ENCODE measurements at places on chromosomes 12 and 14. TPM values are rescaled to one million over a fixed set of nuclear protein-coding genes. Genes with fewer than 3 reads are reported as not detected.
A peak's percentile ranks its signal among the peaks of the same experiment; 100 is the strongest.

Gene KIF5A
- not detected for total RNA-seq

GRCh38 chr12:115312901-115313300, 628.9 kb upstream of the TBX3 start:
- no peak for DNase-seq
- no peaks in the 10 kb centered on the region for H3K27me3 ChIP-seq
- no peaks in the 10 kb centered on the region for H3K4me1 ChIP-seq

DNA sequence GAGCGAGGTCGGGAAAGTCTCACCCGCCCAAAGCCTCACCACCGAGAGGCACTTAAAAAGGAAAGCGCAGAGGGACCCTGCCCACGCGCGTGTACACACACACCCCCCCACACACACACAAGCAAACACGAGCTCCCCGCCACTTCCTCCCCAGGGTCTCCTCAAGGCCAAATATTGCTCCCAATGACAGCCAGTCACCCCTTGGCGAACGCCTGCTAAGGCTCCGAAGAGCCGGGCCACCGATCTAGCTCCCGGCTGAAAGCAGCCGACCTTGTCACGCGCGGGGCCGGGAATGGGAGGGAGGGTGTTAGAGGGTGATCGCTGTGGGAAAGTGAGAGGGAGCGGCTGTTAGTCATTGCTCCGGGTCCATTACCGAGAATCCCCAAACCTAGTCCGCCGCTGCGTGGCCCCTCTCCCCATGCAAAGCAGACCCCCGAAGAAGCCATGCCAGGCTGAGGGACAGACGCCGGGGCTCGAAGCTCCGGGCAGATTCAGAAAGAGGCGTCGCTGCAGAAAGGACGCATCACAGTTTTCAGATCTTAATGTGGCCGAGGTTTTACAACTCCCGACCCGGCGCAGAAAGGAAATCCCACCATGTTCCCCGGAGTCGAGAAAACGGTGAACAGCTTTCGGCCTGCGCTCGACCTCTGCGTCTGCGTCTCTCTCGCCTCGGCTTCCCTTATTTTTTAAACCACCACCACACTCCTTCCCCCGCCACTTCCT, 2.6 kb downstream of the BMP4 start:
- H3K27ac ChIP-seq, result peak overlapping the region; percentile 86
- peaks cover 34% of the 10 kb centered on the region for H3K36me3 ChIP-seq
- peaks cover 25% of the 10 kb centered on the region for H3K27me3 ChIP-seq
- peak; percentile 40 for DNase-seq
- peaks cover 7% of the 10 kb centered on the region for H3K4me1 ChIP-seq

Gene GIT2
- total RNA-seq, result 42.8 TPM

- no peak for DNase-seq
- no peak overlapping the region for H3K4me3 ChIP-seq
- peaks cover 53% of the 10 kb centered on the region for H3K36me3 ChIP-seq
Observed at GRCh38 chr14:34826661-34827060, 48.5 kb downstream of the BAZ1A start.

GRCh38 chr12:107801150-107801549, 26.6 kb downstream of the ASCL4 start:
- DNase-seq, result no peak
- H3K4me3 ChIP-seq, result no peak overlapping the region
- no peak overlapping the region for H3K27ac ChIP-seq
- H3K36me3 ChIP-seq, result no peaks in the 10 kb centered on the region
- H3K27me3 ChIP-seq, result peaks cover 22% of the 10 kb centered on the region

Gene LRR1
- 38.4 TPM for total RNA-seq

GRCh38 chr12:51382173-51382572, 9.0 kb downstream of the GALNT6 start:
- H3K36me3 ChIP-seq, result no peaks in the 10 kb centered on the region
- DNase-seq, result no peak
- H3K4me3 ChIP-seq, result no peak overlapping the region
- no peak overlapping the region for H3K27ac ChIP-seq

DNA sequence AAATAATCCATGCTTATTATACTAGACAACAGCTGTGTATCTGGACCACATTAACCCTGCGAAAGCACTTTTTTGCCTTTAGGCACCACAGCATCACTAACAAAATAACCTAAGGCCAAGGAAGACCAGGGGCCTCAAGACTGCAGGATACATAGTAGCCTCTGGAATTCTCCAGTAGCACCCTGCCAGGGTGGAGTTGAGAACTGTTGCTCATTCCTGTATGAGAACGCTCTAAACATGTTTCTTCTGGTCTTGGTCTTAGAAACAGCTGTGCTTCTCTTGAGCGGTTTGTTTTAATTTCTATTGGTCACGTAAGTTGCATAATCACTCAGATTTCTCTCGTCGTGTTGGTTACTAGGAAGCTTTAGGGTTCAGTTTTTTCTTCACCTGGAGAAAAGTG, 7.9 kb downstream of the B4GALNT3 start:
- H3K27ac ChIP-seq, result peak overlapping the region; percentile 88
- no peak overlapping the region for H3K4me3 ChIP-seq
- no peaks in the 10 kb centered on the region for H3K27me3 ChIP-seq

- no peak overlapping the region for H3K27ac ChIP-seq
- H3K4me3 ChIP-seq, result no peak overlapping the region
- no peak for DNase-seq
- H3K36me3 ChIP-seq, result no peaks in the 10 kb centered on the region
Observed at GRCh38 chr12:109695961-109696461, 17.6 kb upstream of the FAM222A start.

Gene CLEC14A
- 38.1 TPM for total RNA-seq

GRCh38 chr14:49989966-49990365, 97.1 kb downstream of the ARF6 start:
- H3K4me1 ChIP-seq, result no peaks in the 10 kb centered on the region
- no peak overlapping the region for H3K27ac ChIP-seq
- H3K36me3 ChIP-seq, result no peaks in the 10 kb centered on the region
- no peaks in the 10 kb centered on the region for H3K27me3 ChIP-seq
- no peak for DNase-seq

- H3K4me3 ChIP-seq, result no peak overlapping the region
- peaks cover 56% of the 10 kb centered on the region for H3K36me3 ChIP-seq
- H3K4me1 ChIP-seq, result no peaks in the 10 kb centered on the region
- DNase-seq, result no peak
- no peaks in the 10 kb centered on the region for H3K27me3 ChIP-seq
Observed at GRCh38 chr12:4353785-4354208, 25.7 kb downstream of the FGF23 start.

Gene TSPAN19
- total RNA-seq, result 0.42 TPM

DNA sequence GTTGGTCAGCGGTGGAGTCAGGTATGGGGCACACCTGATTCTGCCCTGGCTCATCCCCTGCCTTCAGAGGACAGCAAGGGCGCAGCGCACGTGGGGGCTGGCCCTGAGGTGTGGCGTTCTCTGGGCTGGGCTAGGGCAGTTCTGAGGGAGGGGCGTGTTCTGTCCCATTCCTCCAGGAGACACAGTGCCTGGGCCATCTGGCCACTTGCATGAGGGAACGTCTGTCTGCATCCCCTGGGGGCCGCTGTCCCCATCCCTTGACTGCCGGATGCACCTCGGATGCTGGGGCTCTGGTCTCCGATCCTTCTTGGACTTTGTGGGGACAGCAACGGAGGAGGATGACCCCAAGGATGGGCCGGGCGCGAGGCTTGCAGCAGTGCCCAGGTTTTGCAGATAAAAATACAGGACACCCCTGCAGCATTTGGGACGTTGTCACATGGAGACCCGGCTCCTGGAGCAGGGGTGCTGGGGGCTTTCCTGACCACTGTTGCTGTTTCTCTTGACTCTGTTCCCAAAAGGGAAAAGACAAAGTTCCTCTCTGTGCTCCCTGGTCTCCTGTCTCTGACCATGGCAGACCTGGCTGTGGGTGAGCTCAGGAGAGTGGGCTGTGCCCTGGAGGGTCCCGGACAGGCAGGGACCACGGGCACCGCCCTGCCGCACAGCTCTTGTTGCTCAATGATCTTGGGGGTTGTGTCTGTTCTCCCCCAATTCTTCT, 6.9 kb downstream of the MTA1 start:
- no peaks in the 10 kb centered on the region for H3K36me3 ChIP-seq
- no peak overlapping the region for H3K27ac ChIP-seq
- H3K4me3 ChIP-seq, result no peak overlapping the region

- H3K4me1 ChIP-seq, result peaks cover 6% of the 10 kb centered on the region
- no peak for DNase-seq
- H3K27me3 ChIP-seq, result no peaks in the 10 kb centered on the region
- H3K4me3 ChIP-seq, result no peak overlapping the region
- no peaks in the 10 kb centered on the region for H3K36me3 ChIP-seq
Observed at GRCh38 chr14:103443111-103443510, 57.9 kb downstream of the MARK3 start.

Gene MAP3K9
- 1.1 TPM for total RNA-seq

- peak overlapping the region; percentile 98 for H3K4me3 ChIP-seq
- no peaks in the 10 kb centered on the region for H3K27me3 ChIP-seq
- DNase-seq, result peak; percentile 50
- peak overlapping the region; percentile 95 for H3K27ac ChIP-seq
- peaks cover 14% of the 10 kb centered on the region for H3K4me1 ChIP-seq
- no peaks in the 10 kb centered on the region for H3K36me3 ChIP-seq
Observed at GRCh38 chr14:31419967-31420318, 407 bp downstream of the HEATR5A start.

- no peak for DNase-seq
- H3K4me3 ChIP-seq, result no peak overlapping the region
- H3K27me3 ChIP-seq, result no peaks in the 10 kb centered on the region
- peaks cover 38% of the 10 kb centered on the region for H3K4me1 ChIP-seq
Observed at GRCh38 chr12:110371408-110372055, 32.0 kb downstream of the ANAPC7 start.

DNA sequence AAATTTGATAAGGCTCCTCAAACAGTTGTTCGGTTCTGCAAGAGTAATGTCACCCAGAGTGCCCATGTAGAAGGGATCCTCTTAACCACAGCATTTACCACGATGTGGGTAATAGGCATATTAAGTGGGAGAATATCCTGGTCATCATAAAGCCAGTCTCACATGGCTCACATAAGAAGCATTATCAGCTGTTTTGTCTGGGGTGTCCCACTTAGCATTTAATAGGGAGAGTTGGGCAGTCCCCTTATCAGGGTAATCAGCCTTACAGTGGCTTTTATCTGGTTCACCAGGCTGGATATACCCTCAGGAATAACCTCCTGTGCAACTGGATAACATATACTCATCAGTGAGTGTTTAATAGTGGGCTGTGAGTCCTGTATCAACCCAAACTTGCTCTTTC, 12.9 kb upstream of the TMEM263 start:
- no peaks in the 10 kb centered on the region for H3K36me3 ChIP-seq
- H3K27ac ChIP-seq, result no peak overlapping the region
- DNase-seq, result no peak
- no peaks in the 10 kb centered on the region for H3K4me1 ChIP-seq
- H3K4me3 ChIP-seq, result no peak overlapping the region
- no peaks in the 10 kb centered on the region for H3K27me3 ChIP-seq

GRCh38 chr12:111310076-111310870, 58.6 kb downstream of the PHETA1 start:
- no peaks in the 10 kb centered on the region for H3K36me3 ChIP-seq
- H3K27ac ChIP-seq, result no peak overlapping the region
- H3K27me3 ChIP-seq, result no peaks in the 10 kb centered on the region
- H3K4me3 ChIP-seq, result no peak overlapping the region
- no peak for DNase-seq

- H3K4me1 ChIP-seq, result peaks cover 23% of the 10 kb centered on the region
- H3K36me3 ChIP-seq, result no peaks in the 10 kb centered on the region
- no peak overlapping the region for H3K4me3 ChIP-seq
- H3K27me3 ChIP-seq, result no peaks in the 10 kb centered on the region
- peak; percentile 67 for DNase-seq
Observed at GRCh38 chr14:31950764-31951637, 126.1 kb upstream of the ARHGAP5 start.

GRCh38 chr14:91575469-91576208, 65.5 kb upstream of the PPP4R3A start:
- H3K36me3 ChIP-seq, result no peaks in the 10 kb centered on the region
- peaks cover 7% of the 10 kb centered on the region for H3K4me1 ChIP-seq
- no peak for DNase-seq
- H3K27ac ChIP-seq, result no peak overlapping the region

Gene KLRD1
- 1.1 TPM for total RNA-seq

GRCh38 chr12:103247531-103247930, 248.2 kb downstream of the C12orf42 start:
- no peaks in the 10 kb centered on the region for H3K4me1 ChIP-seq
- H3K27ac ChIP-seq, result no peak overlapping the region
- H3K27me3 ChIP-seq, result no peaks in the 10 kb centered on the region
- H3K36me3 ChIP-seq, result no peaks in the 10 kb centered on the region
- H3K4me3 ChIP-seq, result no peak overlapping the region

Gene CCDC85C
- total RNA-seq, result 41.2 TPM

- no peak for DNase-seq
- no peak overlapping the region for H3K27ac ChIP-seq
- H3K27me3 ChIP-seq, result no peaks in the 10 kb centered on the region
- no peaks in the 10 kb centered on the region for H3K4me1 ChIP-seq
Observed at GRCh38 chr12:121514184-121514742, 66.6 kb downstream of the KDM2B start.

GRCh38 chr14:44778604-44779003, 183.1 kb downstream of the KLHL28 start:
- no peaks in the 10 kb centered on the region for H3K4me1 ChIP-seq
- no peak for DNase-seq
- no peaks in the 10 kb centered on the region for H3K36me3 ChIP-seq
- H3K27me3 ChIP-seq, result no peaks in the 10 kb centered on the region

DNA sequence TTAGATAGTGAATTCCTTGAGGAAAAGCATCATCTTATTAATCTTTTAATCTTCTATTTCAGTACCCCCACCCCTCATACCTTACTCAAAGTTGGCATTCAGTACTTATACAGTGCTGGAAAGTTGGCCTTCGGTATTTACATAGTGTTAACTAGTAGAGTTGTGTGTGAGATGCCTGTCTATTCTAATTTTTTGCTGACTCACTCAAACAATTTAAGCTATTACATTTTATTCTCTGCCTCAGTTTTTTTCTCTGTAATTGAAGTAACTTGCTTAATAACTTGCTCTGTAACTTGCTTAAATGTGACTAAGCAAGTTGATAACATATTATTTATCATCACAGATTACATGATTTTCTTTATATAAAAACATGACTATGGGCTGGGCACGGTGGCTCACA, 20.3 kb downstream of the DNAL1 start:
- no peaks in the 10 kb centered on the region for H3K27me3 ChIP-seq
- no peak overlapping the region for H3K27ac ChIP-seq
- no peaks in the 10 kb centered on the region for H3K4me1 ChIP-seq
- no peak overlapping the region for H3K4me3 ChIP-seq

DNA sequence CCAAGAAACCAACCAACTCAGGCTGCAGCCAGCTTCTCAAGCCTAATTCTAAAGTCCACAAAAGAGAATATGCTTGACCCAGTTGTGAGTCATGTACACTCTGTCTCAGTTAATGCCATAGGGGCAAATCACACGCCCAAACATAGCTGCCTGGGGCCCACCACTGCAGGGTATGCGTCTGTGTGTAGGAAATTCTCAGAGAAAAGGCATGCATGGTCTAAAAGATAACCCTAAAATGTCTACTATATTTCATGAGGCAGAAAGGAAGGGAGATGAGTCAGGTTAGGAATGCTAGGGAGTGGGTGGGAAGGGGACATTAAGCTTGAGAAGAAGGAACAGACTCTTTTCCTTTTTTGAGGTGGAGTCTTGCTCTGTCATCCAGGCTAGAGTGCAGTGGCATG, 22.3 kb upstream of the SPTLC2 start:
- no peaks in the 10 kb centered on the region for H3K4me1 ChIP-seq
- no peak overlapping the region for H3K4me3 ChIP-seq
- H3K27me3 ChIP-seq, result no peaks in the 10 kb centered on the region
- no peaks in the 10 kb centered on the region for H3K36me3 ChIP-seq

Gene CMKLR1
- 5.3 TPM for total RNA-seq

Gene GALNT8
- 2.3 TPM for total RNA-seq
